ENCODE measurements at places on chromosomes 2 and 18.

GRCh38 chr18:76821875-76822505 lies 367 bp upstream of the ZNF236 start:
- DNase-seq: peak; percentile 17

- no peak for DNase-seq
These were observed 70.8 kb upstream of the SMAD7 start for GRCh38 chr18:49021433-49022129.

GRCh38 chr2:72112401-72112800 lies 35.3 kb downstream of the CYP26B1 start:
- no peak for DNase-seq

GRCh38 chr2:120777787-120778186 lies 42.1 kb downstream of the GLI2 start:
- no peak for DNase-seq

- DNase-seq: no peak
These were observed 402.8 kb upstream of the SYT4 start for GRCh38 chr18:43680096-43680495.

DNA sequence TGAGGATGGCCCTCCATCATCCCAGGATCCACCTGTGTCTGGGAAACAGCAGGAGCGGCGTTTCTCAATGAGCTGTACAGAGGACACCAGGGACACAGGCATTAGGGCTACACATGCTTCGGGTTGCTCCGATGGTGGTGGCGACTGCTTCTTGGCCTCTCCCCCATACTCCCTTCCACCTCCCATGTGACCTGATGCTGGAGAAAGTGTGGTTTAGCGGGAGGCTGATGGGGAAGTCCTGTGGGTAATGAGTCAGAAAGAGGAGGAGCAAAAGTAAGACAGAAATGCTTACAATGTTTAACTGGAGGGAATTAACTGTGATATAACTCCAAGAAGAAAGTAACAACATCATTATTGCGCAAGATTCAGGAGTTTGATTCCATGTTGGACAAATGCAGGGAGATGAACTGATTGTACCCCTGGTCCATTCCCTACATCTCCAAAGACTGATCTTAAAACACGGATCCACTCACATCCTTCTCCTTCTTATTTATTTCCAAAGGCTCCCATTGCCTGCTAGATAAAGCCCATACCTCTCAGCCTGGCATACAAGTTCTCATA lies 186.6 kb downstream of the NRP2 start:
- no peak for DNase-seq

GRCh38 chr2:181680937-181681811 lies 857 bp upstream of the NEUROD1 start:
- DNase-seq: no peak

- DNase-seq: no peak
These were observed 2.3 kb downstream of the KIF1A start for GRCh38 chr2:240817496-240818292.

DNA sequence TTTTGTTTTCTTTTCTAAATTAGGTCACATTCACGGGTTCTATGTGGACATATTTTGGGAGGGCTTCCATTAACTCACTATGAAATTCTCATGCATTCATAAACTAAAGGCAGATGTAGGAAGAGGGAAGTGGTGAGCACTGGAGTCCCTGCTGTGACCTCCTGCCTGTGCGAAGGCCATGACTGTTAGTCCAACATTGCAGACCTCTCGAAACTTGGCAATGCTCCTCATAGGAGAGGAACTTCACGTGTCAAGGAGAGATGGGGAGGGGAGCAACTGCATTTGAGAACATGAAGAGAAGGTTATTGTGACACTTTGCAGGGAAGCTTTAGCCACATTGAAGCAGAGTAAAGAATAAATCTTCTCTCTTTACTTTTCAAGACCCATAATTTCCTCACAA lies 126.4 kb upstream of the HNMT start:
- DNase-seq: no peak

DNA sequence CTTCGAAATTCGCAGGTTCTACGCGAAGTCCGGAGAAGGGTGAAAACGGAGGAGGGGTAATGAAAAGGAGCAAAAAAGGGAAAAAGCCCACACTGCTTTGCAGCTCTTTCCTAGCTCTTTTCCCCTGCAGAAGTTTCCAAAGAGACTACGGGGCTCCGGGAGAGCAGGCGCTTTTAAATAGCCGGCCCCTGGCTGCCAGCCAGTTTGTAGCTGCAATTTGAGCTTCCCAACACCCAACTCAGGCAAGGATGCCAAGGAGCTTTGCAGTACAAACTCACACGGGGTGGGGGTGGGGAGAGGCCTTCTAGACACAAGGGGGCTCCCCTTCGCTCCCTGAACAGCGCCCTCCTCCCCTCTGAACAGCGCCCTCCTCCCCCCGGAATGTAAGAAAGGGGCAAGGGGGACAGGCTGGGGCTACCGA lies at the start of gene IGFBP5:
Gene IGFBP5 (minus strand): TSS at position 149 of the 421 bp plus-strand sequence. CDS start 774 bp downstream, outside the sequence.
- no peak for DNase-seq

- DNase-seq: no peak
These were observed 153.2 kb downstream of the HDAC4 start for GRCh38 chr2:239247401-239248245.

GRCh38 chr2:197911667-197912066 lies 107.3 kb downstream of the PLCL1 start:
- DNase-seq: no peak

- no peak for DNase-seq
These were observed 115.2 kb upstream of the EPAS1 start for GRCh38 chr2:46181789-46182530.

GRCh38 chr2:37149626-37150322 lies 7.0 kb downstream of the EIF2AK2 start:
- no peak for DNase-seq

GRCh38 chr2:222427646-222428301 lies 3.4 kb downstream of the SGPP2 start:
- DNase-seq: no peak

DNA sequence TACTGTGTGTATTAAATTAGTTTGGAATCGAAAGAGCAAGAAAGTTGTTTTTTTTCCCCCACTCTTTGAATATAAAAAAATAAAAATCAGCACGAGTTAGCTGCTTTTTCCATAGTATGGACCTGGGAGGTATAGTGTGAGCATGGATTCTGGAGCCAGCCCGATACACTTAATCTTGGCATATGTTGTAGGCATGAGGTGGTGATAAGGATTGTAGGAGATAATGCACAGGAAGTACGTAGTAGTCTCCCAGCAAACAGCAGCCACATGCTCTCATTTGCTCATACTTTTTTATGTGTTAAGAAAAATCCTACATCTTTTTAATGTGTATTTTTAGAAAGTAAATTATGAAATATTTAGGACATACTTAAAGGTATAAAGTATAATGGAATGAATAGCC lies 2.1 kb upstream of the DNAJC27 start:
- no peak for DNase-seq

DNA sequence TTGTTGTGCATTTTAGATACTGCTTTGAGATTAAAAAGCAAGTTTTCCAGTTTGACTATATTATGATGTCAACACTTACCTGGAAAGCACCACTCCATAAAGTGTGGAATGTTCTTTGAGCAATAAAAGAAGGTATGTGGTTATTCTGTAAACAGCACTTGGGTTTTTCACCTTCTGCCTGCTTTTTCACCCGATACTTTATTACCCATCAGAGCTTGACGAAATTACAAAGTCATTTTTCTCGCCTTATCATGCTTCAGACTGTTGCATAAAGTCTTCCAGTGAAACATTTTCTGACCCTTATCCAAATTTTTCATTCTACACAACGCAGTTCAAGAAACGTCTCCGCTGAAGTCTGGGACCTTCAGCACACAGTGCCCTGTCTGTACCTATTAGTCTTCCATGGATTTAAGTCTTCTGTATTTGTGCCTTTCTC lies 25.2 kb downstream of the CAB39 start:
- no peak for DNase-seq

DNA sequence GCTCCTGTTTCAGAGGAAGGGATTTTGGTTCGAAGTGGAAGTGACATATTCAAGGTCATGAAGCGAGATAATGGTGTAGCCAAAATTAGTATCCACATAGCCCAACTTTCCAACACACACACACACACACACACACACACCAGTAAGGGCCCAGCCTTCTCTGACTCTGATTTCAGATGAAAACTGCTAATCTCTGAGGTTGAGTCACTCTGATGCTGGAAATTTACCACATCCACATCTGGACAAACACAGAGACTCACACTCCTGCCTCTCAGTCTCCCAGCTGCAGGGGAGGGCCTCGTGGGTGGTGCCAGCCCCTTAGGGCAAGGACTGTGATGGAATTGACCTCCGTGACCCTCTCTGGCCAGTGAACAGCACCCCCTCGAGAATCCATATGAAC lies 29.0 kb upstream of the SLC35F6 start:
- no peak for DNase-seq

DNA sequence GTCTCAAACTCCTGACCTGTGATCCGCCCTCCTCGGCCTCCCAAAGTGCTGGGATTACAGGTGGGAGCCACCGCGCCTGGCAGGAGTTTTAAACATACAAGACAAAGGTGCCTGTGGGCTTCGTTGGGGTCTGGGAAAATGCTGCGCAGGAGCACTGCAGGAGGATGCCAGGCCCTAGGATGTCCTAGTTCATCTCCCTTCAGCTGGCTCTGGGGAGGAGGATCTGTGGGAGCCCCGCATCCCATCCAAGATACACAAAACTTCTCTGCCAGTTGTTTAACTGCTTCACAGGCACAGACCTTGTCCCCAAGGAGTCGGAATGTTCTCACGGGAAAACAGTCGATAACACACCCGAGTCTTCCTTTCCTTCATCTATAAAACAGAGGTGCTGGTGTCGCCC lies 89.1 kb downstream of the POLR1A start:
- DNase-seq: no peak

GRCh38 chr2:84373391-84373790 lies 85.7 kb downstream of the SUCLG1 start:
- DNase-seq: no peak

DNA sequence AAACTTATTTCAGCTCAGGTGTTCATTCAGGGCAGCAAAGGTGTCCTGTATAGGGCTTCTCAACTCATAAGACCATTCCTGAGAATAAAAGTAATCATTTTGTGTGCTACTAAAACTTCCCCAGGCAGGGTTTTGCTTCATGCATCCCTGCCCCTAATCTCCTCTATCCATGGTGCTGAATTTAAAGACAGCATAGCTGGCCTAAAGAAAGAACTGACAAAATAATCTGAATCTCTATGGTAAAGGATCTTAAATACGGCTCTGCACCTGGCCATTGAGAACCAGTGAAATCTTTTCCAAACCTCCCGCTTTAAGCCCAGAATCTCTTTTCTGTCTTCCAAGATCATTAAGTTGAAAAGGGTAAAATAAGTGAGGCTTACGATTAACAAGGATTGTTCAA lies 292.1 kb upstream of the KLHL29 start:
- no peak for DNase-seq

DNA sequence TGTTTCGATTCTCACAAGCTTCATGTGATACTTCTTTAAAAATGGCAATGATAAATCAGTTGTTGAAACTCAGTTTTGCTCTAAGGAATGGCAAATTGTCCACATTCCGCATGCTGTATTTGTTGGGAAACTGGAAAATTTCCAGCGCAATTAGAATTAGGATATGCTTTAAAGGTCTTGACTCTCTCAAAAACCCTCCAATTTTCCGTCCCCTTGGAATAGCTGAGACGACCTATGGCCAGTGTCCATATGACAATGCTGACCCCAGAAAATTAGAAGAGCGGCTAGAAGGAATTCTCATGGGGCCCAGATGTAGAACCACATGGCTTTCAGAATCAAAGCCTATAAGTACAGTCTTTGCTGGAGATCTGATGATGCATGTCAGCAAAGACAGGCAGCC lies 170.8 kb downstream of the TMEM18 start:
- no peak for DNase-seq

DNA sequence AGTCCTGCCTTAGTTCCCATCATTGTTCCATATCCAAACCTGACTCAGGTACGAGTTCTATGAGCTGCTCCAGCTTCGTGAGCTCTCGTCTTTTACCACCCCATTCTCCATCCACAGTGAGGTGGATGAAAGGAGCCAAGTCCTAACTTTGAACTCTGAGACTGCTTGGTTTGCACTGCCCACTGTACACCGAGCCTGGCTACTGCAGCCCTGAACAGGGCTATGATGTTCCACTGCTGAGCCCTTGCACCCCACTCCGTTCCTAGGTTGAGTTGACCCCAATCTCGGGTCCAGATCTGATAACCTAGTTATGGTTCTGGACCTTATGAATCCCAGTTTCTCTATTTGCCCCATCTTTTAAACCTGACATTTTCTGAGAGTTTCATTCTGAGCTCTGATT lies 5.3 kb upstream of the DYNAP start:
- DNase-seq: no peak

DNA sequence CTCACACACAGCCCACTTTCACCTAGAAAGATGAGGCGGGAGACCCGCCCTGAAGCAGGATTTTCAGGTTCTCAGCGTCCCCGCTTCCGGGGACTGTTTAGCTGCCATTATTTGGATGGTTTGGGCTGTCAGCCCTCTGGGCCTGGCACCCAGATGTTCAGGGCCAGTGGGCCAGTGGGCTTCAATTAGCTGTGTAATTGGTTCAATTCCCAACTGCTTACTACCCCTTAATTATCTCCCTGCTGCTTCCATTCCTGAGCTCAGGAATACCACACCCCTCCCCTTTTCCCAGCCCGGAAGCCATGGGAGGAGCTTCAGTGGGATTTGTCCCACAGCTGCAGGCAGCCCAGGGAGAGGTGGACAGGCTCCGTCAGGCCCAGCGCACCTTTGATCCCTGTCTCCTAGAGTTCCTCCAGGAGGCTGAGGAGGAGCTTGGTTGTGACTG lies 114.1 kb upstream of the MYCN start:
- DNase-seq: no peak

DNA sequence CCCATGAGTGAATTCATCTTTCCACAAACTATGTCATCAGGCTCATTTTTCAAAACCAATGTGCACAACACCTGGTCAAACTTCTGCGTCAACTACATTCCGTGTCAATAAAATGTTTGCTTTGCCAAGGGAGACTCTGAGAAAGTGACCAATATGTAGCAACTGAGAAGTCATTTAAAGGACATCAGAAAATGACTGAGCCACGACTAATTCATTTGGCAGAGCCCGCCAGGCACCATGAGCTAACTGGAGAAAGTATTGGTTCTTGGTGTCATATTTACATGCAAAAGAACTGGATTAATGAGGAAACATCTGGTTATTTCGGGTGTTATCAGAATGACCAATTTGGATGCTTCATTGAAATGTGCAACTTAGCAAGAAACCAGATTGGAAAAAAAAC lies 7.2 kb downstream of the RND3 start:
- DNase-seq: no peak

DNA sequence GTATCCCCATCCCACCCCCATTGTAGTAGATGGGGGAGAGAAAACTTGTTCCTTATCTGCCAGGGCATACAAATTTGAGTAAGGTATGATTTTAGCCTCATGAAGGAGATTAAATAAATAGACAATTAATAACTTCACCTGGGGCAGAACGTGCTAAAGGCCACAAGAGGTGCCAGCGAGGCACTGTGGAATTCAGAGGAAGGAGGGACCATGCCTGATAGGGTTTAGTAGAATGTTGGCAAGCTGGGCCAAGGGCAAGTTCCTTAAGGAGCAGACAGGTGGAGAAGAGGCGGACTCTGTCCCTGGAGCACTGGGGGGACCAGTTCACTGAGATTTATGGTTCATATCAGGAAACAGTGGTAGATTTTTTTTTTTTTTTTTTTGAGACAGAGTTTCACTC lies 22.5 kb downstream of the STAMBP start:
- no peak for DNase-seq

GRCh38 chr2:155033652-155034051 lies 335.2 kb downstream of the KCNJ3 start:
- DNase-seq: no peak
